AG10803 (cell line): ENCODE measurements at places on chromosomes 13 and 19.
A peak's percentile ranks its signal among the peaks of the same experiment; 100 is the strongest.

DNA sequence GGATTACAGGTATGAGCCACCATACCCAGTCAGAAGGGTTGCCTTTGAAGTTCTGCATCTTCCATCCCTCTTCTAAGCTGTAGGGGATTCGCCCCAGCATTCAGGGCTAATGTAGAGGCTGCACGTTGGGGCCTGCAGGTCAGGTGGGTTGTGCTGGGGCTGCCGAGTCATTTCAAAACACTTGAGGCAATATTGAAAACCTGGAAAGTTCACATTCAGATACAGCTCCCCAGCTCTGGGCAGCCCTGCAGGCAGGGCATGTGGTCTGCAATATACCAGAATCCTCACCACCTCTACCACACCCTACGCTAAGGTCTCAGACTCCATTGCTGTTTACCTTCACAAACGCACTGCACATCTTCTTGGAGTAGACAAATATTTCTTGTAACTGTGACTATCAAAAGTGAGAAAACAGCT lies 24.6 kb downstream of the CCNE1 start:
- no peak for DNase-seq

DNA sequence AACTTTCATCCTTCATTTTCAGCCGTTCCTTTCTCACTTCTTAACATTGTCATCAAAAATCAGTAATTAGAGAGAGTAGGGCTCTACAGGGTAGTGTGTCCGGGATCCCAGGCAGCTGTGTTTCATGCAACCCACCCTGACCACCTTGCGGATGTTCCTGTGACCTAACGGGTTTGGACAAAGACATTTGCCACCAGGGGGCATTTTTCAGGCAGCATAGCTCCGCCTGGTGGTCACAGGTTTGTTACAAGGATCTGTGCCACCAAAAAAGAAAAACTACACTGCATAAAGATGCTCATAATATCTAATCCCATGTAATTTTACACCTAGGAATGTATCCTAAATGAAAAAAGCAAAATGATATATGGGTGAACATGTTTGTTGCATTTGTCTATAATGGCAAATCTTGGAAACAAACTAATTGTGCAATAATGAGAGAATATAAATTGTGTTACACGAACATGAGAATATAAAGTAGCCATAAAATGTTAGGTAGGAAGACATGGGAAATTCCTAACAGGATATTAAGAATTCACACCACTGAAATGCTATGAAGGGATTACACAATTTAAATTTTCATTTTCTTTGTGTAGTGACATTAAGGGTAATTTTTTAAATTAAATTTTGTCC lies 123.0 kb downstream of the SLC7A1 start:
- DNase-seq = peak; percentile 61

- peak; percentile 86 for DNase-seq
Measured at GRCh38 chr19:9309974-9310446, 372 bp upstream of the ZNF699 start.

GRCh38 chr19:35908973-35909683 lies 1.0 kb upstream of the TYROBP start:
- no peak for DNase-seq

GRCh38 chr13:59424661-59425060 lies 739.1 kb downstream of the DIAPH3 start:
- peak; percentile 46 for DNase-seq

DNA sequence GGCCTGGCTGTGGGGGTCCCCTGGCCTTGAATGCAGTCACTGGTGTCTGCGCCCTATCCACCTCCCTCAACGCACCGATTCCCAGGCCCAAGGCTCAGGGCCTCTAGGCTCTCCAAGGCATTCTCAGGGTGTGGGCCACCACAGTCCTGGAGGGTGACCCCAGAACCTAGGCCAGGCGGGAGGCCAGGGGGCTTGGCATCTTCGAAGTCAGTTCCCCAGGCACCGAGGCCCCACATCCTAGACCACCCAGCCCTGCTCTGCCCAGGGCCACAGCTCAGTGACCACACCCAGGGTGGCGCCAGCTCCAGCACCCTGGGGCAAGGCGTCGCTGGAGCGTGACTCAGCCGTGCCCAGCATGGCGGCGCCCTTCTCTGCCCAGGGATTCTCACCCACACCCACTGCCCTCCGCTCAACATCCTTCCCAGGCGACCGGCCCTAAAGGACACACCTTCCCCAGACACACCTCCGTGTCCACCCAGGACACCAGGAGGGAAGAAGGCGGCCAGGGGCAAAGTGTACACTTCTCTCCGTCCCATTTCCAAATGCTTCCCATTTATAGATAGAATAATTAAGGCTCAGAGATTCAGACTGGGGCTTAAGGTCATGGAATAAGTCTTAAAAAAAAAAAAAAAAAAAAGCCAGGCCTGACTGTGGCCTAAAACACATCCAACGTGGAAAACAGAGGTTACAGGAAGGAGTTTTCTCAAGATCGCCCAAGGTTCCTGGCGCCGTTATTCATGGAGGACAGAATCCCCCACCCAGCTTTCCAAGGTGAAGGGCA lies 36.4 kb upstream of the NANOS3 start:
- peak; percentile 61 for DNase-seq

GRCh38 chr13:59414006-59414405 lies 749.7 kb downstream of the DIAPH3 start:
- DNase-seq = no peak
